ENCODE measurements at places on chromosomes 2 and 18.

DNA sequence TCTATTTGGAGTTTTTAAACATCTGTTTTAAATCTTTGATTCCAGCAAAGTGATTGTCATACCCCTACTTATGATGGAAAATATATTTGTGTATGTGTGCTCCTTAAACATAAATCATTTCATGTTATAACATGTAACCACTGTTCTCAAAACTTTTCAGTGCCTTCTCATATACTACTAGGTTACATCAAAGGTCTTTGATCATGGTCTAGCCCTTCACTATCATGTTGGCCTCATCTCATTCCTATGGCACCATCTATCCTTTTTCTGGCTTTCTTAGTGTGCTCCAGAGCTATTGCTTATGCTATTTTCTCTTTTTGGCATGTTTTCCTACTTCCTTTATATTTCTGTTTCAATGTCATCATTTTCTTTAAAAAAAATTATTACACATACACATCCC lies 367.9 kb upstream of the SLC39A10 start:
- DNase-seq = no peak

- DNase-seq = no peak
Measured at GRCh38 chr2:234864506-234864905, 87.3 kb upstream of the SH3BP4 start.

DNA sequence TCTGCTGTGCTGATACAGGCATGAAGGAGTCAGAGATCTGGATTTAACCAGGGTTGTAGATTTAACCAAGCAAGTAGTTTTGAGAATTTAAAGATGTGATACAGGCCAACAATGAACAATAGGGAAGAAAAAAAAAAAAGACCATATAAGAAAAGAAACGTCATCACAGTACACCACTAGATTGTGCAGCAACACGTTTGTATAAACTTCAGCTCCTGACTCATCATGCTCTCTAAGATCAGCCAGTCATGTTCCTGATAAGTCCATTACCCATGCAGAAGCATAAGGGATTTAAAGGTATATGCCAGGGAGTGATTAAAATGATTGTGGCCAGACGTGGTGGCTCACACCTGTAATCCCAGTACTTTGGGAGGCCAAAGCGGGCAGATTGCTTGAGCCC lies 22.3 kb upstream of the ERICH2 start:
- no peak for DNase-seq

- DNase-seq = no peak
Measured at GRCh38 chr2:153967248-153967973, 95.7 kb downstream of the GALNT13 start.

DNA sequence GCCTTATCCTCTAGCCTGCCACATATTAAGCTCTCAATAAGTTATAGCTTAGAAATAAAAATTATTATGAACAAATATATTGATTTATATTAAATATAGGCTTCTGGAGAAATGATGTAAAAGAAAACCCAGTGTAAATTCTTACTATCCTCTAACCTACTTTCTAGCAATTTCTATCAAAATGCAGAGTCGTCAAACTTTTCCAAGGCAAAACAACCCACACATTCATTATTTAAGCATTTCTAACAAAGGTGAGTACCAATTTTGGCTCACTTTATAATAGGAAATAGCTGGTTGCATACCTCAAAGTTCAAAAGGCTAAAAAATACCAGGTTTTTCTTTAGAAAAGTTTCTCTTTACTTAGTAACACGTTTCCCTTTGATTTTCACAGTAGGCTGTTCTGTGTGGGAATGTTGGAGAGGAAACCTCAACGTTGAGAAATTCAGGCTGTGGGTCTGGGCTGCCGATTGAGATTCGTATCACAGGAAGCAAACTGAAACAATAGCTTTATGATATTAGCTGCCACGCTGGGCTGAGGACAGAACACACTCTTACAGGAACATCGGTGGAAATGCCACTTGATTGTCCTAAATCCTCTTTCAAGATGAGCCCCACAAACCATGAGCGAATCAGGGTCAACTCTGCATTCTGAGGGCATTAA lies 53.0 kb downstream of the EPAS1 start:
- DNase-seq = no peak

DNA sequence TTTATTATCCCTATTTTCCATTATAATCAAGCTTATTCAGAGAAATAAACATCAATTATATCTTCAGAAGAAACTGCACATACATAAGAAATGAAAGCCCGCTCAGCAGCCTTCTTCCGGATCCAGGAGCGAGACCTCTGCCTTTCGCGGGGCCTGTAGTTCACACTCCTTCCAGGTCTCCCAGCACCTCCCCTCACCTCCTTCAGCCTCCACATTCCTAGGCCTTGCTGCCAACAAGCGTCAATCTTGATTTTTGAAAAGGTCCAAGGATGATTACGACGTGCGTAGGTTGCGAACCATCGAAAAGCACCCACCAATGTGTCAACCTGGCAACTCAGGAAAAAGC lies 355 bp upstream of the KIDINS220 start:
- DNase-seq = no peak

All from T-helper 17 cell (primary cell).